ENCODE measurements at places on chromosomes 16 and 17.
A peak's percentile ranks its signal among the peaks of the same experiment; 100 is the strongest.

DNA sequence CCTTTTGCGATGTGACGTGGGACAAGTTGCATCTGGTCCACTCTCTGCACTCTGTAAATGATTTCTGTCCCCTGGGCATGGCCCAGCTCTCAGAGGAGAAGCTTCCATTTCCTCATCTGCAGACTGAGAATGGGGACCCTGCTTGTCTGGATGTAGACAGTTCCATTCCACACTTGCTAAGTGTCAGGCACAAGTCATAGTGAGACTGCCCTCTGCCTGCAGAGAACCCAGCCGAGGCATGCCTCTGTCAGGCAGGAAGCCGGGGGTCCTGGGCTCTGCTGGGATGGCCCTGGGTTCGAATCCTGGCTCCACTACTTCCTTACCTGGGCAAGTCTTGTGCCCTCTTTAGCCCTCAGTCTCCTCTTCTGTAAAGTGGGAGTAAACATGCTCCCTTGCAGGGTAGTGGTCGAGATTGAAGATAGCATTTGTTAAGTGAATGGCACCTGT lies 4.1 kb downstream of the MAP2K3 start:
- DNase-seq, result peak; percentile 23

- peak; percentile 70 for DNase-seq
These were observed 4.1 kb downstream of the ZNF688 start for GRCh38 chr16:30567160-30567990.

- no peak for DNase-seq
These were observed 215.7 kb downstream of the IRX3 start for GRCh38 chr16:54070789-54071343.

DNA sequence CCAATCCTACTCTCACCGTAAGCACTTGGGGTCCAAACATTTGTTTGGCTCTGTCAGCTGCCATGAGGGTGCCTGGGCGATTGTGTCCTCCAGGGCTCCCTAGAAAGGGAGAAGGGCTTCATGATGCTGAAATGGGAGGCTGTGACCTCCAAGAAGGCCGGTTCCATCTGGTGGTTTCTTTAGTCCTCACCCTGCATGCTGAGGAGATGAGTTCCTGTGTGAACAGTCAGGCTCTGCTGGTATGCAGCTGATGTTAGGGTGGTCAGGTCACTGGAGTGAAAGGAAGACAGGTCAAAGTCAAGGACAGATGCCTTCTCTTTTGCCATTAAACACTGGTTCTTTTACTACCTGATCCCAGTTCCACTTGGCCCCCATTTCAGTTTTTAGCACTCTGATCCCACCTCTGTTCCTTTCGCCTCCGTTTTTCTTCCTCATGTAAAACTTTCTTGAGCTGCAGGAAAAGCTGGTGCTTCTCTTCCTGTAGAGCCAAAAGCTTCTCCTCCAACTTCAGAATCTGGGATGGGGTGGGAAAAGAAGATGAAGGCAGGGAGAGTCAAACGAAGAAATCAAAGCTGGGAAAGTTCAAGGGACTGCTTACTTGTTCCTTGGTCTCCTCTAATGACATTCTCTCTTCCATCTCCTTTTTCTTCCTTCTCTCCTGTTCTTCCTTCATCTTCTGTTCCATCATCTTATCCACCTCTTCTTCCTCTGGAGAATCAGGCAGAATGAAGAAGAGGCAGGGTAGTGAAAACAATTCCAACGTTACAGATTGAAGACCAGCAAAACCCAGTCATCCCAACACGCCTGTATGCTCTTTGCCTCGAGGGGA lies 1.1 kb downstream of the GPS2 start:
- DNase-seq, result no peak

DNA sequence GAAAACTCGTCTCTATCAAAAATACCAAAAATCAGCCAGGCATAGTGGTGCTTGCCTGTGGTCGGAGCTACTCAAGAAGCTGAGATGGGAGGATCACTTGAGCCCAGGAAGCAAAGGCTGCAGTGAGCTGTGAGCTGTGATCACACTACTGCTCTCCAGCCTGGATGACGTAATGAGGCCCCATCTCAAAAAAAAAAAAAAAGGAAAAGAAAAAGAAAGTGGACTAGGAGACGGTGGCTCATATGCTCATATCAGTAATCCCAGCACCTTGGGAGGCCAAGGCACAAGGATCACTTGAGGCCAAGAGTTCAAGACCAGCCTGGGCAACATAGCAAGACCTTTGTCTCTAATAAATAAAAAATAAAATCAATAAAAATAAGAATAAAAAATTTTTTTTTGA lies 8.8 kb upstream of the SUMO2 start:
- DNase-seq, result no peak

GRCh38 chr16:25501530-25502255 lies 190.1 kb upstream of the HS3ST4 start:
- DNase-seq, result no peak

DNA sequence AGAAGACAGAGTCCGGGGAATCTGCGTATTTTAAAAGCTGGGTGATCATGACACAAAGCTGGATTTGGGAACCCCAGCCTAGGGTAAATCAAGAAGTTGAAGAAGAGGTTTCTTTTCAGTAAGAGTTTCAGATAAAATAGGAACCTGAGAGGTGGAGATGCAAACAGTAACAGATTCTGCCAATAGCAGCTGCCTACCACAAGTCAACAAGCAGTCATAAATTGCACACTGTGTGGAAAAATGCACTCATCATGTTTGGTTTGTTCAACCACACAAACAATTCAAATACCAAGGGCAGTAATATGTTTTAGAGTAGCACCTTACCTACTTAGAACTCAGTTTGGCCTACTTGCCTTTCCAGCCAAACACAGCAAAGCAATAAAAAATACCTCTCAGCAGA lies 14.0 kb downstream of the MYO1D start:
- no peak for DNase-seq

DNA sequence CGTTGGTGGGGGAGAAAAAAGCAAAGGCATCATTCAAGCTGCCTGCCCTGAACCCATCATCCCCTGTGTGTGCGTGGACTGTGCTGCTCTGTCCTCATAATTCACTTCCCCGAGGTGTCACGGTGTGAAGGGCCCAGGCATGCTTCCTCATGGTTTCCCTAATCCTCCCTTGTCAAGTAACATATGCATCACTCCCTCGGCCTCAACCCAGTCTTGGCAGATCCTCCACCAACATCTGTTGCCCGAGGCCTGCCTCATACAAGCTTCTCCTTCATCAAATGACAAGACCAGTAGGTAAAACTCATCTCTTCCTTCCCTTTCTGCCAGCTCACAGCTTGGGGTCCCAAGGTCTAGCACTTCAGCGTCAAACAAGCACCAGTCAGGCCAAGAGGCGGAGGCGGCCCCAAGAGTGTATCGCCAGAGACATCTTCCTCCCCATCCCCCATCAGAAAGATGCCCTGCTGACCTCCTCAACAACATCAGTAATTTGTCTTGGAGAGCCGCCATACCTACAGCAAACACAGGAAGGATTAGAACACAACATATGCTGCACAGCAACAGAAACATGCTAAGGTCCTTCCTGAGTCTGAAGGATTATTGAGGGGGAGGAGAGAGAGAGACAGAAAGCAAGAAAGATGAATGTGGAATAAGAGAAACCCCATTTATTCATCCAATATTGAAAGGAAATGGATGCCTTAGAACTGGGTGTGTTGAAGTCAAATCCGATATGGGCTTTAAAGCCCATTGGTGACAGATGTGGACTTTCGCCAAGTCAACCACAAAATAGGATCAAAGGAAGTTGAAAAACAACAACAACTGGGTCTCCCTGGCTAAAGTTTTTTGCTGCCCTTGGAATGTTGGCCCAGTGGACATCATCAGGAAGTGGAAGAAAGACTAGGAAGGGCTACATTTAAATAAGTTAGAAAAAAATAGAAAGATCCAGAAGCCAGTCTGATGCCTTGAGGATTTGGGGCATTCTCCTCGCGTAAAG lies 38.4 kb downstream of the SOX9 start:
- no peak for DNase-seq
